ENCODE measurements at places on chromosomes 16 and 17.

- no peak for DNase-seq
These were observed 3.7 kb upstream of the SSTR2 start for GRCh38 chr17:73160980-73161630.

- no peak for DNase-seq
These were observed 4.8 kb upstream of the ATP2A3 start for GRCh38 chr17:3968886-3969524.

- DNase-seq = no peak
These were observed at the start of gene TOM1L1 for GRCh38 chr17:54900457-54901229. TOM1L1 (plus strand) TSS chr17:54900852; CDS start chr17:54900866, 14 bp downstream.

DNA sequence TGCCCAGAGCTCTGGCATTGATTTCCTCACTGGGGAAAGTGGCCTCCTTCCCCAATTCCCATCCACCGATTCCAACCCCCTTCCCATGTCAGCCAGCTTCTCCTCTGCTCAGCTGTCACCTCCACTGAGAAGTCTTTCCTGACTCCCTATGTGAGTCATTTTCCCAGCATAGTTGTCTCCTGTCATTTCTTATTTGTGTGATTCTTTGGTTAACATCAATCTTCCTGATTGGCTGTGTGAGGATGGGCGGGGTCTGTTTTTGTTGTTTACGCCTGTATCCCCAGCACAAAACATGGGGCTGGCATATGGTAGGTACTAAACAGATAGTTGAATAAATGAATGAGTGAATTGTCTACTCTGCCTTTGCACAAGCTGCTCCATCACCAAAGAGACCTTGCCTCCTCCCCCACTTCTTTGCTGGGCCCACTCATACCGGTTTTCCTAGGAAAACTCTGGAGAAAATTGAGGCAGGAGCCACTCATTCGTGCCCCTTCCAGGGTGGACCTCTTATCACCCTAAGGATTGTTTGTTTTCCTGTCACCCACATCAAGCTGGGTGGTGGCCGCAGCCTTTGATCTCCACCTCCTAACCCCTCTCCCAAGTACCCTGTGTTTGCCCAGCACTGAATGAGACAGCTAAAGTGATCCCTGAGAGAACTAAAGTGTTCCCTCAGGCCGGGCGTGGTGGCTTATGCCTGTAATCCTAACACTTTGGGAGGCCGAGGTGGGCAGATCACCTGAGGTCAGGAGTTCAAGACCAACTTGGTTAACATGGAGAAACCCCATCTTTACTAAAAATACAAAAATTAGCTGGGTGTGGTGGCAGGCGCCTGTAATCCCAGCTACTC lies 1.2 kb upstream of the GRB7 start:
- no peak for DNase-seq

- DNase-seq = no peak
These were observed 5.7 kb downstream of the SGCA start for GRCh38 chr17:50171371-50172071.

Data from stimulated activated CD8-positive, alpha-beta memory T cell treated with anti-CD3 and anti-CD28 coated beads, Interleukin-7, amount 100 ng/mL, for 24 hours (primary cell).